ENCODE measurements at places on chromosomes 6 and 20.

DNA sequence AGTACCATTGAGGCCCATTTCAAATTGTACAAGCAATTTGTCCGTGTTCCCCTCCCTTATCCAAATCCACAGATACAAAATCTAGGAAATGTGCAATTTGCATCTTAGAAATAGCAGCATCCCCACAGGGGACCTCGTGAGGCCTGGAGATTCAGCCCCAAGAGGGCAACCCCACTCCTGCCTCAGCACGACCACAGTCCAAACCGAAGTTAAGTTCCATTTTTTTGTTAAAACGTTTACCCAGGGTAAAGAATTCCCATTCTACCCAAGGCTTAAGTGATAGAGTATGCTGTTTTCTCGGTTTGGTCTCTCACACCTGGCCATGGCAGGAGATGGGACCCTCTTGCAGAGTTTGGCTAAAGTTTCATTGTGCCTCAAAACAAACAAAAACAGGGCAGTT, 41.2 kb downstream of the PLCG1 start:
- no peak for DNase-seq

- no peak for DNase-seq
These were observed 220.5 kb upstream of the SSTR4 start for GRCh38 chr20:22814471-22815205.

GRCh38 chr6:127587875-127588274, 10.9 kb downstream of the C6orf58 start:
- DNase-seq = no peak

DNA sequence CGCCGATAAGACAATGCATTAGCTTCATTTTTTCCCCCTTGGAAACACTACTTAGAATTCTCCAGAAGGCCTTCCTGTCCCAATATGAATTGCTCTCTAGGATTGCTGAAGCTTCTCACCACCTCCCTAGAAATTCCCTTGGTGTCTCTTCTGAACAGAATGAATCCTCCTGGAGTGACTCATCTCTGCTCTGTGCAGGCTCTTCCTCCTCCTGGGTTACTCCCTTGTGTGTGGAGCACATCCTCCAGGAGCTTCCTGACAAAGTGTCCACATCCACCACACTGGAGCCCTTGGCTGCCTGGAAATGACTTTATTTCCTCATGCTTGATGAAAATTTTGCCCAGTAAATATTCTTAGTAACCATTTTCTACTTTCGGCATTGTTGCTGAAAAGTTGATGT, 54.4 kb downstream of the DTNBP1 start:
- no peak for DNase-seq

DNA sequence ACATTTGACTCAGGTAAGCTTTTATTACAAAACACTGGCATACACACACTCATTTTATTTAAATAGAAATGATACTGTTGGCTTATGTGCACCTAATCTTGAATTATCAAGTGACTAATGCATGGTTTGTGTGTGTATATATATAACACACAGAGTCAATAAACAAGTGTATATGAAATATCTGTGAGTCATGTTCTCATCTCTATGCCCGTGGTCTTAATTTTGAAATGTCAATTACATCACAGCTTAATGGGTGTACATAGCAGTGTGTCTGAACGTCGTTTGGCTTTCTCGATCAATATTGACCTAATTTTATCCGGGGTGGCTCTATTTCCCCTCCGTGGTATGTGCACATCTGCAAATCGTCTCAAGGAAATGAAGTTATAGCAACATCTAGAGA, 104.0 kb upstream of the ZFP64 start:
- no peak for DNase-seq

- DNase-seq = no peak
These were observed 106.9 kb downstream of the PAX1 start for GRCh38 chr20:21812379-21812778.

DNA sequence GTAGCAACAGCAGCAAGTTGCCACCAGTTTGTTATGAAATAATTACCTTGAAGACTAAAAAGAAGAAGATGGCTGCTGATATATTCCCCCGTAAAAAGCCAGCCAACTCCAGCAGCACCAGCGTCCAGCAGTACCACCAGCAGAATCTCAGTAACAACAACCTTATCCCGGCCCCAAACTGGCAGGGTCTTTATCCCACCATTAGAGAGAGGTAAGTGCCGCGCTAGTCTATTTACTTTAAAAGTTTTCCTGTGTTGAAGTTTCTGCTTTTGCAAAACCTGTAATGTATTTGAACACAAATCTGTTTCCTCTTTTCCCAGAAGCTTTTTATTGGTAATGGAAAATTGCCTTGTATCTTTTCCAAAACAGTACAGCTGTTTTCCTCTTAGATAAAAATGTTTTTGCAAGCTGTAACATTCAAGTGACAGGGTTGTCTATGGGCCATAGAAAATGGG, 725 bp downstream of the BTBD3 start:
- DNase-seq = no peak

- no peak for DNase-seq
These were observed 172.6 kb upstream of the KCNG1 start for GRCh38 chr20:51195419-51195901.

DNA sequence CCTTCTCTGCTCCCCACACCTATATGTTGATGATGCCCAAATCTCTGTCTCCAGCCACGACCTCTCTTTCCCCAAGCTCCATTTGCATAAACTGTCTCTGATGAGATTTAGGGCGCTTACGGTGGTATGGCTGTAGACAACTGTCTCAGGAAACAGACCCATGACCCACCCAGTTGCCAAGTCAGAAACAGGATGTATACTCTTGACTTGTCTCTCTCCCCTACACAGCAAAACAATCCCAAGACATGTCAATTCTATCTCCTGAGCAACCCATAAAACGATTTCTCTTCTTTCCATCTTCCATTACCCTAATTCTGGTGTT, 13.9 kb downstream of the GNL1 start:
- DNase-seq = no peak

- DNase-seq = no peak
These were observed at the start of gene R3HDML for GRCh38 chr20:44336725-44337380. R3HDML (plus strand) TSS chr20:44337043; CDS start chr20:44337158, 115 bp downstream.

- peak; percentile 29 for DNase-seq
These were observed 33.9 kb upstream of the SGK1 start for GRCh38 chr6:134351615-134352474.

- DNase-seq = no peak
These were observed 157.7 kb downstream of the RNASET2 start for GRCh38 chr6:166798652-166799051.

DNA sequence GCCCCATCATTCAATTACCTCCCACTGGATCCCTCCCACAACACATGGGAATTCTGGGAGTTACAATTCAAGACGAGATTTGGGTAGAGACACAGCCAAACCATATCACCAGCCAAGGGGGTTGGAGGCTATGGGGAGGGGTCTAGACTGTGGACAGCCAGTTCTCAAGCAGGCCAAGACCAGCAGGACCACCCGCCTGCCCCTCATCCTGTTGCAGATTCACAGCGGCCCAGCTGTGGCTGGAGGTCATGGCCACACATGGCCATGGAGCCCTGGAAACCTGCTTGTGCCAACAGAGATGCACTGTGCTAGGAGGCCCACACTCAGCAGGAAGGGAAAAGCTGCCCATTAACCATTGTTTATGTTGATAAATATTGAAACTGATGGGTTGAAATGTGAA, 240.5 kb downstream of the TTLL2 start:
- no peak for DNase-seq

GRCh38 chr6:157229132-157229618, 94.1 kb downstream of the TMEM242 start:
- DNase-seq = no peak

- no peak for DNase-seq
These were observed 984.5 kb downstream of the HACE1 start for GRCh38 chr6:103875221-103875620.

- DNase-seq = no peak
These were observed 333.1 kb downstream of the ZFAND3 start for GRCh38 chr6:38152620-38153019.

- DNase-seq = no peak
These were observed 22.9 kb downstream of the NT5E start for GRCh38 chr6:85472744-85473143.

DNA sequence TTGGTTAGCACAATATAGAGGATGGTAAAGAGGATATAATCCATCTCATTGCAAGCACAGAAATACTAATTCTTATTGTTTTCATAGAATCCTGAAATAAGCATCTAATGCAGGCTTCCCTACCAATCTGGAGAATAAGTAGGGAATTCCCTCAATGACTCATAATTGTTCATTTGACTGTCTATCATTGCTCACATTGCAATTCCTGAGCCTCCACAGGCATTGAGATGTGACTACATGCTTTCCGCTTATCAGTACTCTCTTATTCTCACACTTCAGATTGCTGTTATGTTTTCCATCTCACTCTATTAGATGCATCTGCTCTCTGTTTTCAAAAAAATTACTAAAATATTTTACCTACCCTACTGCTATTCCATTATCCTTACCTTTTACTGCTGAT, 216.2 kb upstream of the PRSS16 start:
- DNase-seq = no peak

- no peak for DNase-seq
These were observed 14.8 kb upstream of the NAA20 start for GRCh38 chr20:20002101-20002998.

DNA sequence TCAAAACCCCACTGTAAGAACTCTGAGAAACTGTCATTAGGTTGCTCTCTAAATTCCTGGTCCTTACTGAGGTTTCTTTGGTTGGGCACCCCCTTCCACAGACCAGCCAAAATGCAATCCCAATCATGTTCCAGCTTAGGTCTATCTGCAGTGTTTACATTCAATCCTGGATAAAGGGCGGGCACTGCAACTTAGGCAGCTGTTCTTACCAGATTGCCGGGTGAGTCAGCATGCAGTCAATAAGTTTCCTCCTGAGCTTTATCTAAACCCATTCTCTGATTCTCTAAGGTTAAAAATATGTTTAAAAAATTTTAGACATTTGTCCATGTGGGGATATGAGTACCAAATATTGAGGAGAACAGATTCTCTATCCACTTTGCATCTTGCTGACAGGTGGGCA, 197.8 kb downstream of the HAO1 start:
- no peak for DNase-seq

GRCh38 chr6:110033749-110034666, 55.9 kb downstream of the GPR6 start:
- DNase-seq = no peak

DNA sequence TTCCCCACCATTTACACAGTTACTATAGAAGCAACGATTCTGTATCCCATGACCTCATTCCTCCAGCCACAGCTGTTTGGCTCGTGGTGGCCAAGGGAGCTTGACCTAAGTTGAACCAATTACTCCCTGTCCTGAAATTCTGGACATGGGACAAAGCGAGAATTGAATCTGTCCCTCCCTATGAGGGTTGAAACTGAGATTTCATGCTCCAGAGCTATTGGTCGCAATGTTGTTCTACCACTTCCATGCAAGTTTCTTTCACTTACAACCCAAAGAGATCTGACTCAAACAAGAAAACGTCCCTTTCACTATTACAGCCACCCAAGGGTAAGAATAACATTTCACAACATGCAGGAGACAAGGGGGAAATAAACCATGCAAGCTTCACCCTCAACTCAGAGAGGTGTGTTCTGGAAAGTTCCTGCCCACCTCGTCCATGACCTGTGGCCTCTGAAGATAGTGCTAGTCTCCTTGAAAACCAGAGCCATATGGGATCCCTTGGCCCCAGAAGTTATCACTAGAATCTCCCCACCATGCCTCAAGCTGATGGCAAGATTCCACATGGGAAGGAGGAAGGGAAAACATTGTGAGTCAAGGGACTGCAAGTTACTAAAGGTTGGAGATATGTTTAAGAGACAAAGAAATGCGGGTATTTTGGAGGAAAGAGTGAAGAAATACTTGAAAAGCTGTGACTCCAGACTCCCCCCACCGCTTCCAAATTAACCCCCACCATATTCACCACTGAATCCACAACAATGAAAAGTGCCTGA, 74.5 kb upstream of the SRSF6 start:
- DNase-seq = no peak

GRCh38 chr6:139219746-139220145, 72.1 kb downstream of the TXLNB start:
- DNase-seq = no peak

GRCh38 chr20:37651932-37652331, 41.9 kb upstream of the CTNNBL1 start:
- DNase-seq = peak; percentile 73

- no peak for DNase-seq
These were observed 199.3 kb downstream of the TENT5A start for GRCh38 chr6:81553216-81553615.

- DNase-seq = no peak
These were observed 13.7 kb downstream of the CRNKL1 start for GRCh38 chr20:20038586-20038985.

DNA sequence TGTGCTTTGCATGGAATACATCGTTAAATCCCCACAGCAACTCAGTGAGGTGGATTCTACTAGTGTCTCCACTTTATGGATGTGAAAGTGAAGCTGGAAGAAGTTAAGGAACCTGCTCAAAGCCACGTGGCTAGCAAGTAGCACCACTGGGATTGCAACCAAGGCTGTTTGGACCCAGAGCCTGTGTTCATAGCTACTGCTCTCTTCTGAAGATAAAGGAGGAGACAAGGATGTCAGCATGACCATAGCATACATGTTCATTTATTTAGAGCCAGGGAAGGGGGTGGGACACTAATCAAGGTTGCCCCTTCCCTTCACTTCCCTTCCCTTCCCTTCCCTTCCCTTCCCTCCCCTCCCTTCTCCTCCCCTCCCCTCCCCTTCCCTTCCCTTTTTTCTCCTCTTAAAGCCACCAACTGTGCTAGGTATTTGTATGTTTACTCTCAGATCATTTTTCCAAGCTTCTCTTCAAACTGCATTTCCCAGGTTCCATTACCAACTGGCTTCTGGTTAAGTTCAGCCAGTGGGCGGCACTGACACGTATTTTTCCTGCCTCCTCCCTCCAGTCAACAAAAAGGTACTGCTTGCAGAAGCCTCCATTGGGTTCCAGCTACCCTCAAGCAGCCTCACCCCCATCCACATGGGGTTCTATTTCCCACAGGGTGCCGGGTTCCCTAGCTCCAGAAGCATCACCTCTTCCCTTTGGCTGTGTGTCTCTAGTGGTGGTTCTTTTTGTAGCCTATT, 134.9 kb downstream of the BCAS1 start:
- DNase-seq = no peak

- DNase-seq = no peak
These were observed 6.6 kb downstream of the HLA-F start for GRCh38 chr6:29729774-29730328.

DNA sequence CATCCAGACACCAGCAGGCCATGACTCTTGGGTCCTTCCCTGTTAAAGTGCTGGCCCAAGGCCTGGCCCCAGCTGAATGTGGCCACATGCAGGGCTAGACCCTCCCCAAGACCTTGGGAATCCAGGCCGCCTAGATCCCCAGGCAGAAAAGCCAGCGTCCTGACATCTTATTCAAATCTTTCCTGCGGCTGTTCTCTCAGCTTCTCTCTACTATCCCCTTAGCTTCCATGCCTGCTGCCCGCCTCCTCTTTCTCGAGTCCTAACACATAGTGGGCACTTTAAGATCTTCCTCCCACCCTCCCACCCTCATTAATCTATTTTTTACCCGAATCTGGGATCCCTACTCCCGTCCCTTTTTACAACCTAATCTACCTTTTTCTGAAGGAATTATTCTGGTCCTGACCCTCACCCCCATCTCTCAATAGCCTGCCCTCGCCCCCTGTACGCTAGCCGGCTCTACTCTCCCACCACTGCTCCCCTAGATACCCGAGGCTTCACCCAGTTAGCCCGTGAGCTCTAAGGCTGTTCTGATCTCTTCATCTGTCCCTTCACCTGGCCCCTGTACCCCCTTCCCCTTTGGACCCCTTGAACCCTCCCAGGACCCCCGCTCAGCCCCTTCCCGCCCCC, at the start of gene CCHCR1:
Gene CCHCR1, minus strand, starts transcription at position 290 of the 627 bp plus-strand sequence. Its CDS starts 202 bp downstream, at position 88.
- DNase-seq = no peak
